CD4-positive, alpha-beta memory T cell (primary cell): ENCODE measurements at places on chromosomes 16 and 17.

DNA sequence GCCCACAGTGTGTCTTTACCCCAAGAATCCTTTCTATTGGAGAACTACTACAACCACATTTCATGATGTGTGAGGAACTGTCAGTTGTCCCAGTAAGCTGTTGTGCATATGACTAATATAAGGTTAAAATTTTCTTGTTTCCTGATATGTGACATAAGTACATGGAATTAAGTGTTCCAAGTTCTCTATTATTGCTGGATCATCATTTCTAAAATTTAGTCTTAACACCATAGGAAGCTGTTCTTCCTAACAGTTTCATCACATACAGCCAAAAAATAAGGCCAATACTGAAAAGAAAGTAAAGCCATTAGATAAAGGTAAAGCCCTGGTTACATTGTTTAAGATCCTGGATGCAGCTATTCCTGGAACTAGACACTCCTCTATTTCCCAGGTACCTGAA lies 620.9 kb upstream of the CDH8 start:
- DNase-seq: no peak

- no peak for DNase-seq
Measured at GRCh38 chr17:79936641-79937381, 97.6 kb upstream of the CBX4 start.

DNA sequence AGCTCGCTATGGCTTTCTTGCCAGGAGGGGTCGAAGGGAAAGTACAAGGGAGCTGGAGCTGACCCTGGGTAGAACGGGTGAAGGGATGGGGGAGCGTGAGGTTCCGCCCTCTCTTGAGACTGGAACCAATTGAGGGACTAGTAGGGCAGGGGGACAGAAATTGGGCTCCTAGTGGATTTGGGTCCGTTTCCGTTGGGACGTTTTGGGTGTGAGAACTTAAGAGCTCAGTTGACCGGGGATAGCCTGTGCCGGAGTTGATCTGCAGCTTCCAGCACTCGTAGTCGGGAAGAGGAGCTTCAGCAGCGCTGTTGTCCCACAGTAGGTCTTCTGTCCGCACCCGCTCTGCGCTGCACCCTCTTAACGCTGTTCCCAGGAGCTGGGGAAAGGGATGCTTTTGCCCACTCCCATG lies 481 bp downstream of the CNTROB start:
- peak; percentile 30 for DNase-seq

- DNase-seq: no peak
Measured at GRCh38 chr16:88927010-88927409, 50.0 kb downstream of the CBFA2T3 start.

- DNase-seq: no peak
Measured at GRCh38 chr16:82987767-82988166, 361.0 kb downstream of the CDH13 start.

DNA sequence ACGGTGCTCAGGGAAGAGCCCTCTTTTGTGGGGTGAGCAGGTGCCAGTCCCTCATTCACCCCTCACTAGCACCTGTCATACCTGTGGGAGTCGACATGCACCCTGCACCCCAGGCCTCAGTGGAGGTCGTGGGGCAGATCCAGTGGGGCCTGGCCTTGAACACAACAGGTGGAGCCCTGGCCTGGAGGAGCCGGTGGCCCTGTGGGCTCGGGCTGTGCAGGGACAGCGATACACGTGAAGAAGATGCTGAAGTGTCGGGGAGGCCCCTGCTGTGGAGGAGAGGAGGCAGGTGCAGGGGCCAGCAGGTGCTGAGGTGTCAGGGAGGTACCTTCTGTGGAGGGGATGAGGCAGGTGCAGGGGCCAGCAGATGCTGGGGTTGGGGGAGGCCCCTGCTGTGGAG lies 31.8 kb downstream of the ZNF750 start:
- no peak for DNase-seq

DNA sequence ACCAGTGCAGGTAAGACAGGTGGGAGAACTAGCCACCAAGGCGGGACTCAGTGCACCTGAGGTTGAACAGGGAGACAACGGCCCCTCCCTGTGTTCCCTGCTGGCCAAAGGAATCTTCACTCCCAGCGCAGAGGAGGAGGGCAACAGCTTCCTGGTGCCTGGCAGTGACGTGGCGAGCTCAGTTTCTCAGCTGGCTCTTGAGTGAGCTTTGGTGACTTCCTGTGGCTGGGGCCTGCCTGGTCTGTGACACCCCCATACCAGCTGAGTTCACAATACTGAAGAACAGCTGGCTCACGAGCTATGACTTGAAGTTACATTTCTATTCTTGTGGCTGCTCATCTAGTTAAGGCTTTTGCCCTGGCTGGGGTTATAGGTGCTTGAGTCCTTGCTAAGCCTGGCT lies 26.1 kb downstream of the WNT9B start:
- DNase-seq: no peak
